ENCODE measurements at places on chromosomes 2 and 18.
A peak's percentile ranks its signal among the peaks of the same experiment; 100 is the strongest.

DNA sequence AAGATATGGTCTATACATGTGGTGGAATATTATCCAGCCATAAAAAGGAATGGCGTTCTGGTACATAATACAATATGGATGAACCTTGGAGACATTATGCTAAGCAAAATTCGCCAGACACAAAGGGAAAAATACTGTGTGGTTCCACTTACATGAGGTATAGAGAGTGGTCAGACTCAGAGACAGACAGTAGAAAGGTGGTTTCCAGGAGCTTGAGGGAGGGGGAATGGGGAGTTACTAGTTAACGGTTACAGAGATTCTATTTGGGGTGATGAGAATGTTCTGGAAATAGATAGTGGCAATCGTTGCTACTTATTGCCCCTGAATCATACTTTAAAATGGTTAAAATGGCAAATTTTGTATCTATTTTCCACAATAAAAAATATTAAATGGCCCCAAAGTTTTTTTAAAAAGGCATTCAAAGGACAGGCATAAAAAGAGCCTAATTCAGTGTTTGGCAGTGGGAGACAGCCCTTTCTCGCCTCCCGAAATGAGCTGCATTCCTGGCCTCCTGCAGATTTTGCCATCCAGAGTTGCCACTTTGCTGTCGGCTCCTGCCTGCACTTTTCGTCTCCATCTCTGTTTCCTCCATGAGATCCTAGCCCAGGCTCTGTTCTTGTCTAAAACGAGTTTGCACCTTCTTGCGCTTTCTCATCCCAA lies 13.5 kb downstream of the TNFRSF11A start:
- no peak for DNase-seq

DNA sequence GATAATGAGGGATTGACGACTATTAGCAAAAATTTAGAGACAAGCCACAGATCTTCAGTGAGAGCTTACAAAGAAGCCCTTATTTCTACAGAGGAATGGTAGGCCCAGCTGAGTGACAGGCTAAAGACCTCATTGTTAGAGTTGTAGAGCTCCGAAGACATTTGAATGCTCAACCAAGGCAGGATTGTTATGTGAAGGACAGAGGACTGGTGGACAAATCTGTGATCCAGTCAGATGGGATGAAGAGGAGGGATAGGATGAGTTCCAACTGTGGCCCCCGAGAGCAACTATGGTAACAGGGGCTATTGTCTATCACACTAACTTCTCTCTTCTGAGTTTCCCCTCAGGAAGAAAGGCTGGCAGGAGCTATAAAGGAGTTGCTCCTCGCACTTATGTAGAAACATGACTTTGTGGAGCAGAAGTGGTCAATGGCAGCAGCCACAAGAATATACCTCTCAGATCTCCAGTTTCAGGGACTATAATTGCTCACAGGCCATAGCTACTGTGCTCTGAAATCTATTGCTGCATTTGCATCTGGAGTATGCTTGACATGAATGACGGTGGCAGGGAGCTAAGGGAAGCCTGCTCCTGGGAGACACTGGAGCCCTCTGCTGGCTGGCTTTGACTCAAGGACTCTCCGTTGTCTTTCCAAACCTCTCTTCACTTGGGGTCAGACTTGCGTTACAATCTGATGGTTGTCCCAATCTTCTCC lies 50.3 kb upstream of the GREB1L start:
- peak; percentile 58 for DNase-seq

DNA sequence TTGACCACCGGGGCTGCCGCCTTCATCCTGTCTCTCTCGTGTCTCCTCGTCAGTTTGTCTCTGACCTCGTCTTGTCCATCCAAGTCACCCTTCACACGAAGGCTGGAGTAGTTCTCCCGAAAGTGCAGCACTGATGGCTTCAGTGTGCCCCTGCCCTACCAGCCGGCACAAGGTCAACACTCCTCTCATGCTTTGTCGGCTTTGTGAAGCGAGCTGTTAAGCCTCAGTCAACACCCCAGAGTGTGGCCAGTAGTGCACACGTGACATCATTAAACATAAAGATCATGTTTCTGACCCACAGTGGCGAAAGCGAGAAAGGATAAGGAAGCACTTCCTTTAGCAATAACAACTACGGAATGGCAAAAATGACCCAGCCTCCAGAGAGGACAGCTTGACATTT lies 23.2 kb downstream of the ACKR3 start:
- no peak for DNase-seq

DNA sequence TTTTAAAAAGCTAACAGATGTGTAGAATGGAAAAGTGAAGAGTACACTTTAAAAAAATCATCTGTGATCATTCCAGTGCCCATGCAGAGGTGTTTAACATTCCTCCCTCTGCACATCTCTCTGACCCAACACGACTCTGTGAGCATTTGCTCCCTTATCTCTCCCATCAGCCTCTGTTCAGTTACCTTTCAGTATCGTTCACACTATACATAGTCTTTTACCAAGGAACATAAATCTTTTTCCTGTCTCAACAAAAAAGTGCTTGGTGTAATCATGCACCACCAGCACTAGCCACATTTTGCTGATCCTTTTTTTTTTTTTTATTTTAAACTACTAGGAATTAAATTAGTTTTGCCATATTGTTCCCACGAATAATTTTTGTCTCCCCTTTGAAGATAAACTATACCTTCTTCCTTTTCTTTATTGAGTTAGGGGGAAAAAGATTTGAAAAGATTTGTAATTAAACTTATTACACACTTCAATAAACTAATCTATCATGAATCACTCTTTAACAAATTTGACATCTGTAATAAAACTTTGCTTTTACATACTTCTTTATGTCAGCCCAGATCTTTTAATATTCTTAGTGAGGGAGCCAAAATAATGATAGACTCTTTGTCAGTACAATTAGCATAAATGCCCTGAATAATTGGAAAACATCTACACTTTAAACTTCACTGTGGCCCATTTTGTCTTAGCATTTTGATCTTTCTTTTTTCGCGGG lies 489.8 kb upstream of the FANCL start:
- no peak for DNase-seq

DNA sequence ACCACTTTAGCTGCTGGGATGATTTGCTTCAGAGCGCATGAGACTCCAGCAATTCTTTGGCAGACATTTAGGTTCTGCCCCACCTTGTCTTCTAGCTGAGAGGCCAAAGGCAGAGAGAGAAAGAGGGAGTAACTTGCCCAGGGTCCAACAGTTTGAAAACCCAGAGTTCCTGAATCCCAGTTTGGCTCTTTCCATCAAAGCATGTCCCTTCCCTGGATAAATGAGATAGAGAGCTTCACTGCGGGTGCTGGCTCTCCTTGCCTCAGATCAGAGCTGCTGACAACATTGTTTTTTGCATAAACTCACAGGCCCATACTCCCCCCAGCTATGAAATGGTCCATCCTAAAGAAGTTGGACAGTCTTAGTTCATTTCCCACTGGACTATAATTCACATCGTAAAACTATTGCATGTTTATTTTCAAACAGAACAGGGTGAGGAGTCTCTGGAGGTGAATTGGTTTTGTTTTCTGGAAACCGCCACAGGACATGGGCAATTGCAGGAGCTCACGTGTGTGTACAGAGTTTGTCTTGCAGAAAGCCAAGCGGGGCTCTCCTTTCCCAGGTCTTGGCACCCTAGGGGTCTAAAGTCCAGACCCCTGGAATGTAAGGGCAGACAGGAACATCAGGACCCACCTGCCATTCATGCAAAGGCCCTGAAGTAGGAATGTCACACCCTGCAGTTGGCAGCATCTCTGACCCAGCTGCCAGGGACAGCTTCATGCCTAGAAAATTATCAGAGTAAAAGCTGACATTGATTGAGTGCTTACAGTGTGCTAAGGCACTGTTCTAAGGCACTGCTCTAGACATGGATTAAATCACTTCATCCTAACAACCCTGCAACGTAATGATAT lies 25.0 kb upstream of the SLC14A2 start:
- DNase-seq = no peak

DNA sequence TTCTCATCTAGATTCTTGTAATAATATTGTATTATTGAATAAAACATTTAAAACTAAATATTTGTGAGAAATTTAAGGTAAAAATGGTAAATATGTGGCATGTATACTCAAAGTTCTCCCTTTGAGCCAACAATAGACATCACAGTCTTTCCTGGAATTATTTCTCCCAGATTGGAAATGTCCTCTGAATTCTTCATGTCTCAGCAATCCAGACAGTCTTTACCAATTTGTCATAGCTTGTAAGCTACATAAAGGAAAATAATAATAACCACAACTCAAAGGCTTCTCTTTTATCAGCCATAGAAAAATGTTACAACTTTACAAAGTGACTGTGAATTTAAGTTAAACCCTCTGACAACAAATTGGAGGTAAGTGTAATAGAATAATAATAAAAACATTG lies 784.9 kb downstream of the EPHA4 start:
- DNase-seq = no peak

- no peak for DNase-seq
These were observed 281.4 kb upstream of the ZEB2 start for GRCh38 chr2:144801325-144801724.

GRCh38 chr2:10375570-10376281 lies 72.4 kb downstream of the ODC1 start:
- no peak for DNase-seq

DNA sequence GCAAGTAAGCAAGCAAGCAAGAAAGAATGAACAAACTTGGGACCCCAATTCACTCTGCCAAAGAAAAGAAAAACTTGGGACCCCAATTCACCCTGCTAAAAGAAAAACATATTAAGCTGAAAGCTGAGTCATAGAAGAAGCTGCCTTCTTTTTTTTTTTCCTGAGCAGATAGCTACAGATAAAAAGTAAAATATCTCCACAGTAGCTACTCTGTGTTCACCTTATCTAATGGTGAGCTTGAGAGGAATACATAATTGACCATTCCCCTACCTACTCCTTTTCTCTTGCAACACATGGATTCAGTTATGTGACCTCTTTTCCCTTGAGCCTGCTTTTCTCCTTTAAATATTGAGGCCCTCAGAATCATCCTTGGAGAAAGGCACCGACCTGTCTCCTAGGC lies 63.0 kb downstream of the MCFD2 start:
- DNase-seq = no peak

DNA sequence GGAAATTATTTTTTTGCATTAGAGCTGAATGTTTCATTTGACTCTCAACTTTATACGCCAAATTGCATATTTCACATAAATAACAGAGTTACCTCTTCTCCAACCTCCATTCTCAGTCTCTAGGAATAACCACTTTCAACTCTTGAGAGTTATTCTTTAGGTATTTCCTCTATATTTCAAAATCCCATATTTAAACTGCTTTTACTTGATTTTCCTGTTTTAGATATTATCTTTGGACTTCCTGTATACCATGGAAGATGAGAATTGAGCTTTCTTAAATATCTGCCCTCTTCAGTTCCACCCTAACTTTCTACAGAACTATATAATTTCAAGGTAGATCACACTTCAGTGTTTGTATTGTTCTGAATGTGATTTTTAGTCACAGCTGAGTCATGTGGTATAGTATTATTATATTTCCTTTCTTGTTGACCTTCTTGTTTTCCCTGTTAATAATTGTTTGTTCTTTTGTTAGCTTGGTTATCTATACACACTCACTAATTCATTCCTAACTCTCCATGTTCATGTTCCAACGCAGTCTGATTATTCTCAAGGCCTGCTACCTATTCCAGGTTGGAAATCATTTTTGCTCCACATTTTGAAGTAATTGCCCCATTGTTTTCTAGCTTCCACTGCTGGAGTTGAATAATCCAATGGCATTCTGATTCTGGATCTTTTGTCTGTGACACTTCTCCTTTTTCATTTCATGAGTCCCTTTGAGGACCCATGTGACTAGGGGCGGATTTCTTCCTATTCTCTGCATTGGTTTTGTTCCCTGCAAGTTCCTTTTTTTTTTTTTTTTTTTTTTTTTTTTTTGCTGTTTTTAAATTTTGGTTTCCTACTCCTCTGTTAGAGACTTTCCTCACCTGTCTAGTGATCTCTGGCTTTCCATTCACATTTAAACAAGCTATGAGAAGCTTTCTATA lies 156.8 kb upstream of the RBMS1 start:
- peak; percentile 37 for DNase-seq

DNA sequence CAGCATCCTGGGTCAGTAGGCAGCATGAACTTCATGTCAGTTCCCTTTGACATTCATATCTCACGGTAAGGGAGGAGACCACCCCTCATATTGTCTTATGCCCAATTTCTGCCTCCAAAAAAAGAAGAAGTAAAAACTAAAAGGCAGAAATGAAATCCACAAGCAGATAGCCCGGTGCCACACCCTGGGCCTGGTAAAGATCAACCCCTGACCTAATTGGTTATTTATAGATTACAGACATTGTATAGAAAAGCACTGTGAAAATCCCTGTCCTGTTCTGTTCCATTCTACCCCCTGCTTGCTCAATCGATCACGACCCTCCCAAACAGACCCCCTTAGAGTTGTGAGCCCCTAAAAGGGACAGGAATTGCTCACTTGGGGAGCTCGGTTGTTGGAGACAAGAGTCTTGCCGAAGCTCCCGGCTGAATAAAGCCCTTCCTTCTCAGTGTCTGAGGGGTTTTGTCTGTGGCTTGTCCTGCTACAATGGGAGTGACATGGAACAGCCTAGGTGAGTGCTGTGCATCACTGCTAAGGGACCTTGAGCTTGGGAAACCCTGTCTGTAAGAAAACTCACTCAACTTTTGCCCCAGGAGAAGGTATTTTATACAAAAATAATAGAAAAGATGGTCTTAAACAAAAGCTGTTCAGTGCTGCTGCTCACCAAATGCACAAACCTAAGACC lies 11.1 kb downstream of the NDUFV2 start:
- no peak for DNase-seq

DNA sequence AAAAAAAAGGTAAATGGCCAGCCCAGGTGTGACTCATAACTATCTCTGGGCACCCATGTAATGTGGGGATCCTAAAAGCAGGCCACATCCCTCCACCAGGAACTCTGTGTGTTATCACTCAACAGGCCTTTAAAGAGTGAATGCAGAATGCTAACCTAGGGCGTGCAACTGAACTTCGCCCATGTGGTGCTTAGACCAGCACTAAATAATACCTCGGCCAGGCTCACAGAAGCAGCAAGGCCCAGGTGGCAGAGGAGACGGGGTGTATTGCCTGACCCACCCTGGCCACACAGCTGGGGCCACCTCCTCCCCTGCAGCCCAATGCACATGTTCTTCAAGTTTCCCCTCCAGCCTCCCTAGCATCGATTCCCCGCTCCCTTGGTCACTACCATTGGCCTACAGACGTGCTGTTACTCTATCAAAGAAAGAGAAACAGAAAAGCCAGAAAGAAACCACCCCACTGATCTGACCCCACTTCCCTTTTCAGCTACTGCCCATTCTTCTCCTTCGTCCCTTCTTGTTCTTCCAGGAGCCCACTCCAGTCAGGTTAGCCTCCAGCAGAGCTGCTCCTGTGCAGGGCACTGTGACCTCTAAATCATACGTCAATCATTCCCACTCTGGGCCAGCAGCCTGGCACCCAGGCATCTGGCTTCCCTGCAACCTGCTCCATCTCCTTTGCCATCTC lies 22.0 kb downstream of the FAM178B start:
- no peak for DNase-seq

GRCh38 chr2:6627316-6627715 lies 238.4 kb downstream of the CMPK2 start:
- DNase-seq = no peak

GRCh38 chr2:148667113-148667836 lies 22.7 kb downstream of the EPC2 start:
- DNase-seq = no peak

GRCh38 chr2:232400256-232401015 lies 6.2 kb upstream of the ALPG start:
- peak; percentile 9 for DNase-seq

- no peak for DNase-seq
These were observed 43.6 kb downstream of the CYB5A start for GRCh38 chr18:74248189-74248588.

- DNase-seq = no peak
These were observed 102.1 kb downstream of the MEIS1 start for GRCh38 chr2:66536997-66537396.

Measured in kidney tubule cell (primary cell).